SK-N-DZ (cell line): ENCODE measurements at places on chromosomes 1 and 21.

GRCh38 chr1:63873751-63874150 lies 99.9 kb downstream of the ROR1 start:
- no peak for DNase-seq

GRCh38 chr1:1136547-1137230 lies 20.8 kb upstream of the C1orf159 start:
- DNase-seq, result no peak

GRCh38 chr1:176552217-176552991 lies 89.4 kb downstream of the PAPPA2 start:
- no peak for DNase-seq

- DNase-seq, result no peak
Observed at GRCh38 chr1:167551362-167551761, 2.2 kb downstream of the CREG1 start.

- DNase-seq, result peak; percentile 22
Observed at GRCh38 chr1:158112994-158113758, 67.5 kb upstream of the CD1D start.

DNA sequence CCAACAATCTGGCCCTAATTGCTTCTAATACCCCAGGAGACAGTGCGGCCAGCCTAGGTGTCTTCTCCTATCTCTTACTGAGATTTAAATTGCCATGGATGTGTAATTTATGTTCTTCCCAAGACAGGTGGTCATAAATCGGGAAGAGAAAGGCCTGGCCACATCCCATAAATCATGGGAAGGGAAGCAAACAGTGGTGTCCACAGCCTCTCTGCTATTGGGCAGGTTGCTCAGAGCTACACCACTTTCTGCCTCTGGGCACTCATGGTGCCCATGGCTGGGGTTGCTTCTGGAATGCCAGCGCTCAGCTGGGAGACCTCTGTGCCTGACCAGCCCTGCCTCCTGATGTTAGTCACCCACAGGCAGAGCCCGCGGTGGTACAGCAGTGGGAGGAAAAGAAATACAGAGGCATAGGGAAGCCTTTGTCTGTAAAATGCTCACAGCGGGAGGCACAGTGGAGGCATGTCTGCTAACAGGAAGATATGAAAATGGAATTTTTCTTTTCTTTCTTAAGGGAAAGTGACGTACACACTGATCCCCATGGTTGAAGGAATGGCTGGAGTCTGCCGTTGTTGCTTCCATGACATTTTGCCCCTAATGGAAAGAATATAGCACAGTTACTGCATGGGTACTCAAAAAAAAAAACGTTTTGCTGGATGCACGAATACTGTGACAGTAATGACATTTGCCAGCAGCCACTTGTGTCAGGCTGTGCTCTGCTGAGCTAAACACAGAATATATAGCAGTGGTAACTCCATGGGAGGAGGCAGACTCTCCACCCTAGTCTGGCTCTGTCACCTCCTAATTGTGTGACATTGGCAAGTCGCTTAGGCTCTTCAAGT lies 21.9 kb downstream of the MTARC1 start:
- DNase-seq, result peak; percentile 86

DNA sequence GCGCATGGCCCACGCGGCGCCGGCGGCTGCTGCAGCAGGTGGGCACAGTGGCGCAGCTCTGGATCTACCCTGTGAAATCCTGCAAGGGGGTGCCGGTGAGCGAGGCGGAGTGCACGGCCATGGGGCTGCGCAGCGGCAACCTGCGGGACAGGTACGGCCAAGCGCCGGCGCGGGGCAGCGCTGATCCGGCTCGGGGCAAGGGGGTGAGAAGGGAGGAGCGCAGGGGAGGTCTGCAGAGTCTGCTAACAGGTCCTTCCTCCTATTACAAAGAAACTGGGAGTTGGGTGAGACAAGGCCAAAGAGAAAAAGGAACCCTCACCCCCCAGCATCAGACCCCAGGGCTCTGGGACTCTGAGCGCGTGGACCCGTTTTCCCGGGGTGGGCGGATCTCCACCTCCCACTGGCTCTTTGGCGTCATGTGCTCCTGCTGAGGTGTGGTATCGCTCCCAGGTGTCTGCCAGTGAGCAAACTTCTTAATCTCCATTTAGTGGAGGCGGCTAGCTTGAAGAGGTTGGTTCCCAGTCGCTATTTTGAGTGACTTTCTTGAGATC lies 431 bp downstream of the MTARC1 start:
- no peak for DNase-seq

DNA sequence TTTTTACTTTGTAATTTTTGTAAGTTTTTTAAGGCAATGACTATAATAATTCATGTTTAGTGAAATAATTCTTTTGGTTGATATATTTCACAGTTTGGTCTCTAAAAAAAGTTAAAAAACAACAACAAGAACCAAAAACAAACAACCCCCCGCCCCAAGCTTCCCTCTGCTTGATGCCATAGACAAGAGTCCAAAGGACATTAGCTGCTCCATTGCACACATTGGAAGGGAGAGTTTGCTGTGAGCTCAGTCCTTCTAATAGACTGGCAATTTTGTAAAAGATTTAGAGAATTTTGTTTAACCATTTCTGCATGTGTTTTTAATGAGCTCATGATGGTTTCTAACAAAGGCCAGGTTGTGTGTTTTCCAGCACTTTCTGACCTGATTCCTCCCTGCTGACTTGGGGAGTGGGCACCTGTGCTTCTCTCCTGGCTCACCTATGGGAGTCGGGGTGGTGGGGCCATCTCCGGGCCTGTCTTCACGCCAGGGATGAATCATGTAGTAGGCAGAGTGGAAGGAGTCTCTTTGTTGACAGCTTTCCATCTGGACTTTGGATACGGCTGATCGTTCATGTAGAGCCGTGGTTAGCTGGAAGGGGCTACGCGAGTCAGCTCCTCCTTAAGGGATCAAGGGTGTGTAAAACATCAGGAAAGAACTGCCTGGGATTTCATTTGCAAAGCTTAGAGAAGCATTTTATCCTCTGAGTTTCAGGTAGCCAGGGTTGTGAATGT lies 14.1 kb downstream of the ZBTB18 start:
- no peak for DNase-seq

GRCh38 chr1:118189564-118189963 lies 4.5 kb upstream of the SPAG17 start:
- DNase-seq, result no peak

- no peak for DNase-seq
Observed at GRCh38 chr1:6016191-6016865, 24.1 kb upstream of the NPHP4 start.

GRCh38 chr1:2378956-2379732 lies 12.2 kb downstream of the MORN1 start:
- DNase-seq, result no peak

- DNase-seq, result no peak
Observed at GRCh38 chr21:15687208-15687607, 42.6 kb upstream of the USP25 start.

DNA sequence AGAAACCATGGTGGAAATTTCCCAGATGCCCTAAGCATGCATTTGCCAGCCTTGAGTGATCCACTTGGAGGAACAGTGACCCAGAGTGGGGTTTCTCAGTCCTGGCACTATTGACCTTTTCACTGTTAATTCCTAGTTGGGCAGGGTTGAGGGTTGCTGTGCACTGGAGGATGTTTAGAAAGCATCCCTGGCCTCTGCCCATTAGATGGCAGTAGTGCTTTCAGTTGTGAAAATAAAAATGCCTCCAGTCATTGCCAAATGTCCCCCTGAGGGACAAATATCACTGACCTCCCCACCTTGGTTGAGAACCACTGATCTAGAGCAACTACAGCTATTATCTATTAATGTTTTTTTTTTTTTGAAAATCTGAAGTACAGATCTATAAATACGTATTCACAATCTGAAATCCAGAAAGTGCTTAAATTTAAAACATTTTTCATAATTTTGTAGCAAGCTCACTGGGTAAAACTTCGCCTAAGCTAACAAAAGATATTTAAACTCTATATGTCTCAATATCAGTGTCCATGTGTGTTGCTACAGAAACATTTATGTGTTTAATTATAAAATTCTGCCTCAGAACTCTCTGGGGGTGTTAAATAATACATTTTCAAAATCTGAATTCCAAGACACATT lies 27.3 kb downstream of the F3 start:
- DNase-seq, result peak; percentile 20

GRCh38 chr1:97632075-97632474 lies 288.8 kb downstream of the DPYD start:
- peak; percentile 11 for DNase-seq

- DNase-seq, result no peak
Observed at GRCh38 chr21:15015622-15016471, 49.0 kb downstream of the NRIP1 start.

GRCh38 chr1:36845802-36846201 lies 188.5 kb downstream of the GRIK3 start:
- DNase-seq, result no peak

DNA sequence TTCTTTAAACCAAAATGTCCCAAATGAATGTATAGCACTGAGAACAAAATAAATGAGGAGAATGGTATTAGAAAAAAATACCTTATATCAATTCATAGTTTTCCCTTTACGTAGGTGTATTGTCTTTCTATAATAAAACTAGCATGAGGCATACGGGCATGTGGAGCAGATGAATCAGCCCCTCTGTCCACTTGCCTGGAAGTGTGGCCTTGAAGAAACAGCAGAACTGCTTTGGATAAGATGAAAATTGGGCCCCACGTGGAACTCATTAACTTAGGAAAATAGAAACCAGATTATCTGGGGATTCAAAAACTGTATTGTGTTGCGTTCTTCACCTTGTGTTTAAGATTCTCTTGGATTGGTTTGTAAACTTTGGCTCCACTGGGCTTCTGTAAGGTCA lies 356.8 kb upstream of the B3GALT2 start:
- no peak for DNase-seq

GRCh38 chr1:14413819-14414490 lies 184.5 kb upstream of the KAZN start:
- DNase-seq, result no peak

DNA sequence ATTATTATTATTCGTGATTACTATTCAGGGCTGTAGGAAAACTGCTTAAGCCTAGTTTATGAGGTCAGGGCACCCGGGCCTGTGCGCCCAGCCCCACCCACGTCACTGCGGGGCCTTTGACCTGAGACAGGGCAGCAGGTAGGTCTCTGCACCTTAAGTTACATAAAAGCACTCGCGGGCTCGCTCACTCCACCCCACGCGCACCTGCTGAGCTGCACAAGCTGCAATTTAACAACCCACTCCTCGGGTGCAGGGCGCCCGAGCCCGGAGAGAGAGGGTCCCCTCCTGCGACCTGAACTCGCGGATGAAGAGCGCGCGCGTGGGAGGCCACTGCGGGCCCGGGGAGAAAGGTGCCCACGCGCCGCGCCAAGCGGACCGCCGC lies 477 bp downstream of the ICMT start:
- DNase-seq, result no peak

- DNase-seq, result peak; percentile 8
Observed at GRCh38 chr1:186828611-186829454, at the start of gene PLA2G4A. TSS of gene PLA2G4A (plus strand) at chr1:186828949. CDS start at chr1:186854355, 25,406 bp downstream.

DNA sequence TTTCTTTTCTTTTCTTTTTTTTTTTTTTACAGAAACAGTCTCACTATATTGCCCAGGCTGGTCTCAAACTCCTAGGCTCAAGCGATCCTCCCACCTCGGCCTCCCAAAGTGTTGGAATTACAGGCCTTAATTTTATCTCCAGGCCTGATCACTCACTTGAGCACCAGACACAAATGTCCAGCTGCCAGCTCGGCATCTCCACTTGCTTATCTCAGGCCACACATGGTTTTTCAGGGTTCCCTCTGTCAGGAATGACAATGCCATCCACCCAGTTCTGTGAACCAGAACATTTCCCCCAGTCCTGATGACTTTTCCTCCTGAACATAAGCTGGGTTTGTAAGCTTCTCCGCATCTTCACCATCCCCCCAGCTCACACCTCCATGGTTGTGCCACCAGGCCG lies 44.6 kb upstream of the ZNF281 start:
- peak; percentile 53 for DNase-seq

DNA sequence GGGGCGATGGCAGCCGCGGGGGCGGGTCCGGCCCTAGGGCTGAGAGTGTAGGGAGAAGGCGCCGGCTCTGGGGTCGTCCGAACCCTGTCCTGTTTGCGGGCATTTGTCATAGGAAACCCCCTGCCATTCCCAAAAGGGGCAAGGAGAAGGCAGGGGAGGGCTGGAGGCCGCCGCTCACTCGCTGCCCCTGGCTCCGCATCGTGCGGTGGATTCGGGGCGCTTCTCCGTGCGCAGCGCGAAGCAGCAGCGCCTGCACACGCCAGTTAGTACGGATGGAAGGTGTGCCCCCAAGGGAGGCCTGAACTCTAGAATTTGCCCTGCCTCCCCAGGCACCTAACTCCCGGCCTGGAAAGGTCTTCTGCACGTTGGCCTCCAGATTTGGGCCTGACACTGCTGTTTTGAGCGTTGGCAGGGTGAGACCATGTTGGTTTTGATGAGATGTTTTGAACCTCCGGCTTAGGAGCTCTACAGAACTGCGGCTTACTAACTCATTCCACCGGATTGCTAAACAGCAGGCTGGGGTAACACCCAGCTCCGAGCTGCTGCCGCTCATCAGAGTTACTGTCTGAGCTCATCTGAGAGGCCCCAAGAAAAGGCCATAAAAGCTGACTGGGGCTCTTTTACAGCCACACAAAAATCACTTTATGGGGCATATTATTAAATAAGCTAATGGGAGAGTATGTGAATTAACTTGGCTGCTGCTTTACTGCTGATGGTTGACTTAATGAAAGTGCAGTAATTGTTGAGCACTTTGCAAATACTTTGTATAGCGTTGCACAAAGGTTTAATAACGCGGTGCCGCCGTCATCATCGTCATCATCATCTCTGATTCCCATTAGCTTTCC lies 987 bp downstream of the GPR137B start:
- DNase-seq, result no peak

GRCh38 chr21:20570824-20571232 lies 427.4 kb upstream of the NCAM2 start:
- DNase-seq, result peak; percentile 9

DNA sequence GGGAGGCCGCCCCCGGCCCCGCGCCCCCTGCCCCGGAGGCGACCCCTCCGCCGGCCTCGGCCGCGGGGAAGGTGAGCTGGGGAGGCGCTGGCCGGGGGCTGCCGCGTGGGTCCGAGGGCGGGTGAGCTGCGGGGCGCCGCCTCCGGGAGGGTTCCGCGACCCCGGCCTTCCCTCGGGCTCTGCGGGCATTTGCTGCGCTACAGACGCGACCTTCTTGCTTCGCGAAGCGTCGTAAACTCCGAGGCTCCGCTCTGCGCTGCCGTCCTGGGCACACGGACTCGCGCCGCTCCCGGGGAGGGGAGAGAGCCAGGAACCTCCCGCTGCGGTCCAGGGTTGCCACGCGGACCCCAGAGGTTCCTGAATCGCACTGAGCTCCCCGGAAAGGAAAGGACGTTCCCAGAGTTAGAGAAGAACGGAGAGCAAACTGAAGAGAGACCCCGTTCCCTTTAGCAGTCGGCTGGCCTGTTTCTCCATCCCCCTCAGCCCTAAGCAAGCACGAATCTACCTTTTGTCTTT lies 345 bp downstream of the SLX9 start:
- DNase-seq, result no peak

GRCh38 chr1:58905126-58905490 lies 121.3 kb upstream of the JUN start:
- DNase-seq, result no peak

GRCh38 chr1:241408170-241408569 lies 51.2 kb upstream of the RGS7 start:
- peak; percentile 43 for DNase-seq

- DNase-seq, result no peak
Observed at GRCh38 chr1:50735443-50735842, 224.6 kb downstream of the FAF1 start.

- DNase-seq, result no peak
Observed at GRCh38 chr21:42162831-42163510, 56.0 kb upstream of the ABCG1 start.
